ENCODE measurements at places on chromosomes 2 and 18. TPM values are rescaled to one million over a fixed set of nuclear protein-coding genes. Genes with fewer than 3 reads are reported as not detected.

The MC4R gene
- total RNA-seq: not detected

- peaks cover 13% of the 10 kb centered on the region for H3K4me1 ChIP-seq
- H3K36me3 ChIP-seq: no peaks in the 10 kb centered on the region
- no peak for DNase-seq
- no peaks in the 10 kb centered on the region for H3K27me3 ChIP-seq
- no peak overlapping the region for H3K4me3 ChIP-seq
Measured at GRCh38 chr2:176820371-176820932, 392.1 kb upstream of the HNRNPA3 start.

The RESP18 gene
- total RNA-seq: not detected

The C2orf66 gene
- not detected for total RNA-seq

GRCh38 chr2:172635548-172635947 lies 79.7 kb downstream of the PDK1 start:
- H3K27ac ChIP-seq: no peak overlapping the region
- H3K4me1 ChIP-seq: no peaks in the 10 kb centered on the region
- H3K4me3 ChIP-seq: no peak overlapping the region
- H3K27me3 ChIP-seq: no peaks in the 10 kb centered on the region
- DNase-seq: no peak

The SCTR gene
- 22.3 TPM for total RNA-seq

DNA sequence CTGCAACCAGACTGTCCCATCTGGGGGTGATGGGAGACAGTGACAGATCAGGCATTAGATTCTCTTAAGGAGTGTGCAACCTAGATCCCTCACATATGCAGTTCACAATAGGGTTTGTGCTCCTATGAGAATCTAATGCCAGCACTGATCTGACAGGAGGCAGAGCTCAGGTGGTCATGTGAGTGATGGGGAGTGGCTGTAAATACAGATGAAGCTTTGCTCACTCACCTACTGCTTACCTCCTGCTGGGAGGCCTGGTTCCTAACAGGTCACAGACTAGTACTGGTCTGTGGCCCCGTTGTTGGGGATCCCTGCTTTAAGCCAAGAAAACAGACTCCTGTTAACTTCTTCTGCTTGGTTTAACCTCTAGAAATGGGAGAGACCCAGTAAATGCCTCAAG lies 3.2 kb downstream of the CYP27A1 start:
- peaks cover 5% of the 10 kb centered on the region for H3K4me1 ChIP-seq
- no peaks in the 10 kb centered on the region for H3K27me3 ChIP-seq
- H3K4me3 ChIP-seq: no peak overlapping the region
- no peaks in the 10 kb centered on the region for H3K36me3 ChIP-seq
- no peak for DNase-seq

DNA sequence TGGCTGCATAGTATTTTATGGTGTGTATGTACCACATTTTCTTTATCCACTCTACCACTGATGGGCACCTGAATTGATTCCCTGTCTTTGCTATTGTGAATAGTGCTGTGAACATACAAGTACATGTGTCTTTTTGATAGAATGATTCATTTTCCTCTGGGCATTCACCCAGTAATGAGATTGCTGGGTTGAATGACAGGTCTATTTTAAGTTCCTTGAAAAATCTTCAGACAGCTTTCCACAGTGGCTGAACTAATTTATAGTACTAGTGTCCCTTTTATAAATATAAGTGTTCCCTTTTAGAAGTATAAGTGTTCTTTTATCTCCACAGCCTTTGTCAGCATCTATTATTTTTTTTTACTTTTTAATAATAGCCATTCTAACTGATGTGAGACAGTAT lies 303.9 kb upstream of the EPHA4 start:
- H3K27me3 ChIP-seq: no peaks in the 10 kb centered on the region
- no peaks in the 10 kb centered on the region for H3K36me3 ChIP-seq
- H3K27ac ChIP-seq: no peak overlapping the region
- H3K4me3 ChIP-seq: no peak overlapping the region
- no peak for DNase-seq
- H3K4me1 ChIP-seq: no peaks in the 10 kb centered on the region
